ENCODE measurements at places on chromosomes 1 and 21. TPM values are rescaled to one million over a fixed set of nuclear protein-coding genes. Genes with fewer than 3 reads are reported as not detected.

The RAB7B gene
- total RNA-seq: 0.15 TPM

The GPR37L1 gene
- total RNA-seq: not detected

The PTPRC gene
- 0.15 TPM for total RNA-seq

The S100B gene
- total RNA-seq: not detected

The C1orf87 gene
- total RNA-seq: not detected

The PEAR1 gene
- total RNA-seq: 8.1 TPM

The CIART gene
- total RNA-seq: 0.65 TPM

The LENEP gene
- not detected for total RNA-seq

The ATP5PO gene
- total RNA-seq: 318 TPM

The GUCA2B gene
- not detected for total RNA-seq

The OR10J1 gene
- not detected for total RNA-seq

The CD5L gene
- not detected for total RNA-seq

The SHE gene
- 47.4 TPM for total RNA-seq

The CFH gene
- 72.8 TPM for total RNA-seq

The RBP7 gene
- total RNA-seq: not detected

The PHTF1 gene
- total RNA-seq: 52.1 TPM

The PPM1J gene
- 1.3 TPM for total RNA-seq

The KANK4 gene
- total RNA-seq: not detected

The NR5A2 gene
- 14.3 TPM for total RNA-seq

Measured in epithelial cell of umbilical artery (primary cell).